Mucosa of gallbladder (tissue), 1 donor: ENCODE measurements at places on chromosomes 4 and X. TPM values are rescaled to one million over a fixed set of nuclear protein-coding genes. Genes with fewer than 3 reads are reported as not detected.

GRCh38 chrX:121084903-121085611 lies 37.6 kb downstream of the GLUD2 start:
- DNase-seq = no peak

DNA sequence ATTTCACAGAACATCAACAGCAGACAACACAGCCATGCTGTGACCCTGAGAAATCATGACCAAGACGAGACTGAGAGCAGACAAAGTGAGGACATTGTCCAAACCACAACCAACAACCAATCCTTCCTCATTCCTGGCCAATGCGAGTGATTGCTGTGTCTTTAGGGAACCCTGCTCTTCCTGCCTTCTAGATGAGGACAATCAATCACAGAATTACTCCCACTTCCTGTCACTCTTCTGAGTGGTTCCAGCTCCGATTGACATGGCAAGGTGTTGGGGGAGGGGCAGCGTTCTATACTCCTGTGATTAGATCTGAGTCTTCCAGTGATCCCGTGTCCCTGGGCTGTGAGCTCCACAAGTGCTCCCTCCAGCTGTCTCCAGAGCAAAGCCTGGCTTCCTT lies 227.8 kb downstream of the STIM2 start:
- DNase-seq = no peak

KIAA1210 gene
- total RNA-seq = not detected

NHSL2 gene
- 13.6 TPM for total RNA-seq

GRCh38 chrX:5852941-5853340 lies 375.7 kb downstream of the NLGN4X start:
- no peak for DNase-seq

MAGEA9B gene
- total RNA-seq = not detected

GRCh38 chrX:133248177-133248576 lies 30.0 kb upstream of the TFDP3 start:
- no peak for DNase-seq

DNA sequence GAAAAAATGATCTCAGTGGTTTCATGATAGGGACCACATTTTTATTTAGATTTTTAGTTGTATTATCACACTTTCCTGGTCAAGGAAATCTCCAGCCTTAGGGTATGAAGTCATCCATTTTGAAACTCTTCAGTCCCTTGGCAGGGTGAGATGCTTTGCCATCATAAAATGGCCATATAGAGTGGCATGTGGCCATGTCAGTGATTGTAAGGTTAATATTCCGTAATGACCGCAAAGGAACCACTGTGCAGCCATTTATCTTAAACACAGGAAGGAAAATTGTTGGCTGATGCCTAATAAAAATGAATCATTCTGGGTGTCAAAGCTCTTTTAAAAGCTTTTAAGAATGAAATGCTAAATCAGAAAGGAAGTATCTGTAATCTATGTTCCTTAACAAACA lies 35.6 kb downstream of the COMMD8 start:
- no peak for DNase-seq
